Renal cortical epithelial cell (primary cell): ENCODE measurements at places on chromosomes 12 and 14. TPM values are rescaled to one million over a fixed set of nuclear protein-coding genes. Genes with fewer than 3 reads are reported as not detected.

GTF2A1 gene
- total RNA-seq = 18.4 and 30.4 TPM in 2 replicates

ASCL1 gene
- not detected in 2 replicates for total RNA-seq

BDKRB2 gene
- total RNA-seq = 3.6 and 6.1 TPM in 2 replicates

RNF10 gene
- 84.7 and 491 TPM in 2 replicates for total RNA-seq

DNA sequence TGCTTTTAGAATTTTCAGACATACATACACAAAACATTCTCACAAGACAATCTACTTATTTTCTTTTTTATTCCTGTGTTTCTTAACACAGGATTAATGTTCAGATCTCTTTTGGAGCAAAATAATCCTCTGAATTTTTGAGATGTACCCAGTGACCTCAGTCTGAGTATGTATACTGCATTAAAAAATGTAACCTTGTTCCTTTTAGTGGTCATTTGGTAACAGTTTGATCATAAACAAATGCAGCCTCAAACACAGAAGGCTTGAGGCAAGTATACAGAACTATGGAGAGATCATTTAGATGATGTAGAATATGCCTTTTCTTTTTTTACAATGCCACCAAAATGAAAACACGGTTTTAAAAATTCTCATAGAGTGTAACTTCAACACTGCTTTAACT lies 9.7 kb downstream of the HIF1A start:
- no peak for DNase-seq

DNA sequence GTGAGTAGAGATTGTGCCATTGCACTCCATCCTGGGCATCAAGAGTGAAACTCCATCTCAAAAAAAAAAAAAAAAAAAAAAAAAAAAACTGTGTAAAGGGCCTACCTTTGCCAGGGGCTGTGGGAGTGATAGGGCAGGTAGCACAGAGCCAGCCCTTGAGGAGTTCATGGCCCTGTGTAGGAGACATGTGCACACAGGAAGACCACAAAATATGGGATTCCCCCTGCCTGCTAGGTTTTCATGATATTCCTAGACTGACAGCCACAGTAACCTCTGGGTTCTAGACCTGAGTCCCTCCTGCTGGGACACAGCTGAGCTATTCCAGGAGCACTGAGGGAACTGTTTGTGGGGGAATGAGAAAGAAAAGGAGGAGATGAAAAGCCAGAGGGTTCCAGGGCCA lies 8.3 kb upstream of the SPTSSA start:
- no peak for DNase-seq

CCDC197 gene
- not detected in 2 replicates for total RNA-seq

NRXN3 gene
- total RNA-seq = 1.2 and 2.9 TPM in 2 replicates

DNA sequence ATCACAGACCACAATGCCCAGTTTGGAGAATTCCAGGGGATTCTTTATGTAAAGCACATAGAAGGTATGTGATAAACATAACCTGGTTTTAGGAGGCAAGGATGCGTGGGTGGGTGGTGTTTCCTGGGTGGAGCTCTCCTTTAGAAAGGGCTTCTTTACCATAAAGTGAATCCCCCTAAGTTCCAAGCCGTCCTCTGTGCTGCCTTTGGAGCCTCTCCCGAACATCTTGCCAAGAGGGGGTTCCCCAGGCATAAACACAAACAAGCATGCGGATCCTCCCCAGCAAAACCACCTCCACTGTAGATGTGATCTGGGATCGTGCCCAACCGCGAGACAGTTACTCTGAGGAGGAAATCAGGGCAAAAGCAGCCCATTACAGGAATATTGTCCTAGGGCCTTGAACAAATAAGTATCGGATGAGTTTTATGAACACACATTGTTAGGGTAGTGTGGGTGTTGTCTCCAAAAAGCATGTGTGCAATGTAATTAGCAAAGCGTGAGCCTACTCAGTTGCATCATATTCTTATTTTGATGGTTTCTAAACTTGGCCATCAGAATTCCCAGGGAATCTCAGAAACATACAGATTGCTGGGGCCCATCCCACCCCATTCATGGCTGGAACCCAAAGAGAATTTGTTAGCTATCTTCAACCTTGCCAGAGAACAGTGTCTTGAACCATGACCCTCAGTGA lies 48.8 kb upstream of the CORO1C start:
- no peak for DNase-seq
